Nucleus accumbens (tissue), 56 donors: ENCODE measurements at places on chromosomes 5 and 9.

- DNase-seq: no peak
These were observed 49.9 kb downstream of the P4HA2 start for GRCh38 chr5:132177691-132178149.

DNA sequence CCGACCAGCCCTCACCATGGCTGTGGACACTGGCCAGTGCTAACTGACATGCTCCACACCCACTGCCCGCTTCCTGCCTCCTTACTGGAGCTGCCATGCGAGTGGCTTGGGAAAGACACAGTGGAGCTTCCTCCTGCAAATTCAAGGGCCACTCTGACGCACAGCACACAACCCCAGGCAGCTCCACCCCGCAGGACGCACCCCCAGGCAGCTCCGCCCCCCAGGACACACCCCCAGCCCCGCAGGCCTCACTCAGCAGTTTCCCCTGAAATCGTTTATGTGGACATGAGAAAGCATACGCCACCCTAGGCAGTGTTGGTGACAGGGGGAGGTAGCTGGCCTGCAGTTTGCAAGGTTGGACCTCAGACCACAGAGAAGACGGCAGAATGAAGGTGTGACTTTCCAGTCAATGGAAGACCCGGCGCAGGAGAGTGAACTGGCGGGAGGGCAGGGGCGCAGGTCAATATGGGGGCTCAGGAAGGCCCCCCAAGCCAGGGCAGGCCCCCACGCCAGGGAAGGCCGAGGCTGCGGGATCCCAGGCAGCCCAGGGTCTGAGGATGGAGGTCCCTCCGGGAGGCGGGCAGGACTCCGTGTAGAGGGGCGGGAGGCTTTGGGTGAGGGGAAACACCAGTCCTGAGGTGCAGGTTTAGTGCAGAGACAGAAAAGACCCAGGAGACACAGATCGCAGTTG, 21.6 kb downstream of the LPCAT1 start:
- DNase-seq: no peak

DNA sequence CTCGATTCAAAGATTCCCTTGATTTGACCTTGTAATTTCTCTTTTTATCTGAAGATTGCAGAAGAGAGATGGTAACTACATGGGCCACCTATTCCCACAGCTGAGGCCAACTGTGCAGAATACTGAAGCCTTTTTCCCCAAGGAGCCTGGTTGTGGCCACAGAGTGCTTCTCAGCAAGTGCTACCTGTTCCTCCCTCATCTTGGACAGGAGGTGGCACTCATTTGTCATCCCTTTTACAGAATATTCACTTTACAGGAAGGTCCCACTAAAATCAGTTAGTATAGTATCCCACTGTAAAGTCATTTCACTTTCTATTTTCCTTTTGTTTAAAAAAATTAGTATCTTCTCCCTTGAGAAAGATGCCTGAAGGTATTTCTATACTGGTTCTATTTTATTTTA, 346.4 kb downstream of the ARL15 start:
- no peak for DNase-seq

DNA sequence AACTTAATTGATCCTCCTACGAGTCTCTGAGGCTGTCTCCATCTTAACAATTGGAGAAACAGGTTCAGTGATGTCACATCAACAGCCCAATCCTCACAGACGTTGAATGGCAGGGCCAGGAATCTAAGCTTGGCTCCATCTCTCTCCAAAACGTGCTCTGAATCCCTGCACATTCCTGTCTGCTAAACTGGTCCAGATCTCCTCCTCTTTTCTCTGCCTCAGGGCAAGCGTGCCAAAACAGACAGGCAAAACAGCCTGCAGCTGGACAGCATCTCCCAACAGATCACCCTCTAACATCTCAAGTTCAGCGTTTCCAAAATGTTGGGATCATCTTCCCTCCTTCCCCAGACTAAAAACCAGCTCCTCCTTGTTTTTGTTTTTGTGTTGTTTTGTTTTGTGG, 6.6 kb downstream of the FBP1 start:
- DNase-seq: no peak

DNA sequence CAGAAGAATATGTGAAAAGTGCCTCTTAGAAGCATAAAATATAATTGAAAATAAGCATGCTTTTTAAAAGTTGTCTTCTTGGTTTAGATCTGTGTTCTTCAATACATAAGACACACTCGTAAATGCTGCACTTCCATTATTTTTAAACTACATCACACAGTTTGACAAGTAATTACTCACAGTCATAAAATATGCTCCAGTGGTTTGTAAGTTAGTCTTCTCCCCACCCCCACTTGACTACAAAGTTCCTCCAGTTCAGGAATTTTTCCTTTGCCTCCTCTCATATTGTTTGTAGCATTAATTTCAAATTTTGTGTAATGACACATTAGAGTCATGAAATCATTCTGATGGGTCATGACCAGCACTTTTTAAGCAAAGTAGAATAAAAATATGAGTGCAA, 60.3 kb upstream of the PTGER4 start:
- no peak for DNase-seq

- DNase-seq: no peak
These were observed 78.9 kb downstream of the ALDH7A1 start for GRCh38 chr5:126516133-126516532.

- DNase-seq: no peak
These were observed 123.0 kb upstream of the FST start for GRCh38 chr5:53357439-53357838.

- no peak for DNase-seq
These were observed 11.4 kb downstream of the MTAP start for GRCh38 chr9:21813575-21814473.

- no peak for DNase-seq
These were observed 109.8 kb upstream of the TBC1D2 start for GRCh38 chr9:98365227-98365669.

- no peak for DNase-seq
These were observed 116.1 kb upstream of the PITX1 start for GRCh38 chr5:135149956-135150723.

GRCh38 chr5:143229426-143229895, 174.0 kb downstream of the NR3C1 start:
- no peak for DNase-seq

- no peak for DNase-seq
These were observed 98.2 kb downstream of the PCSK5 start for GRCh38 chr9:75988663-75989062.

- no peak for DNase-seq
These were observed 64.1 kb downstream of the GPR21 start for GRCh38 chr9:123097430-123098095.

DNA sequence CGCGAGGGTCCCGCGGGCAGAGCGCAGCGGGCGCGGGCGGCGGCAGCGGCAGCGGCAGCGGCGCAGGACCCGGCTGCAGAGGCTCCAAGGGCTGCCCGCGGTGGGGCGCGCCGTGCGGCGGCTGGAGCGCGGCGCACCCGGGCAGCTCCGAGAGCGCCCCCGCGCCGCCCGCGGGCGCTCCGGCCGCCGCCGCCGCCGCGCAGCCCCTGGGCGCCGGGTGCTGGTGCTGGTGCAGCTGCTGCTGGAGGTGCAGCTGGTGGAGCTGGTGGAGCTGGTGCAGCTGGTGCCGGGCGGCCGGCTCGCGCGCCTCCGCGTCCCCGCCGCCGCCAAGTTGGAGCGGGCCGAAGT, 644 bp downstream of the IER5L start:
- no peak for DNase-seq

DNA sequence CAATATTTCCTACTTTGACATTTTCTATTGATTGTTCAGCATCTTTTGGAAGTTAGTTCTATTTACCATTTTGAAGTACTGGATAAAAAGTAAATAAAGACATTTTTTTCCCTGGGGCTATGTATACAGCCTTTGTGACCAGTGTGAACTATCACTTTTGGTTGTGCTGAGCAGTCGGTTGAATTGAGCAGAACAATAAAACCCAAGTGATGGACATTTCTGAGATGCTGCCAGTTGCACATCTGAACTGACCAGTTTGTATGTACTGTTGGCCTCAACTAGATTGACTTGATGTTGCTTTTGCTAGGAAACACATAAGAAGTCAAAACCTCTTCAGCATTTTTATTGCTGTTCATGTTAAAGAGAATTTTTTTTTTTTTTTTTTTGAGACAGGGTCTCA, 260.2 kb upstream of the EFNA5 start:
- DNase-seq: no peak

GRCh38 chr5:3734632-3735031, 139.0 kb downstream of the IRX1 start:
- DNase-seq: no peak

DNA sequence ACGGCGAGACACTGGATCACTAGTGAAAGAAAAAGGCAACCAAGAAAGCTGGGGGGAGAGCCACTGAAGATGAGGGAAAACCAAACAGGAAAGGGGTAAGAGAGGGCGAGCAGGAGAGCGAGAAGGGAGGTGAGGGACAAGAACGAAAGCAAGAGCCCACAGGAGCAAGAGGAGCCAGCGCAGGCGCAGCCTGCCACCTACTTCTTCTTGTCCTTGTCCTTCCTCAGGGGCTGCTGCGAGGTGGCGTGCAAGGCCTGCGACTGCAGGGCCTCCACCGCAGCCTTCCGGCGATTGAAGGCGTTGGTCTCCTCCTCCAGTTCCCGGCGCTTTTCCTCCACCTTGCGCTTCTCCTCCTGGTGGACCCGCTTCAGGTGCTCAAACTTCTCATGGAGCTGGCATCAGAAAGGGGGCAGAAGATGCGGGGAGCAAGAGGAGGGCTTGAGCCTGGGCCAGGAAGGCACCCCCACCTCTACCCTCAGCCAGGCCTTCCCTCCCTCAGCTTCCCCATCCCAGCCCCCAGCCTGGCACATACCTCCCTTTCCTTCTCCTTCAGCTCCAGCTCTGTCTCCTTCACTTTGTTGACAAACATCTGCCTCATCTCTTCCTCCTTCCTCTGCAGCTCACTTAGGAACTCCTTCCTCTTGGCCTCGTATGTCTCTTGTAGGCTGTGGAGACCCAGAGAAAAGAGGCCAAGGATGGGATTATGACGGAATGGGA, 13.5 kb downstream of the CCNI2 start:
- DNase-seq: no peak
